ENCODE measurements at places on chromosomes 4 and X.

GRCh38 chr4:26110493-26110892 lies 196.5 kb downstream of the SMIM20 start:
- no peak for DNase-seq

DNA sequence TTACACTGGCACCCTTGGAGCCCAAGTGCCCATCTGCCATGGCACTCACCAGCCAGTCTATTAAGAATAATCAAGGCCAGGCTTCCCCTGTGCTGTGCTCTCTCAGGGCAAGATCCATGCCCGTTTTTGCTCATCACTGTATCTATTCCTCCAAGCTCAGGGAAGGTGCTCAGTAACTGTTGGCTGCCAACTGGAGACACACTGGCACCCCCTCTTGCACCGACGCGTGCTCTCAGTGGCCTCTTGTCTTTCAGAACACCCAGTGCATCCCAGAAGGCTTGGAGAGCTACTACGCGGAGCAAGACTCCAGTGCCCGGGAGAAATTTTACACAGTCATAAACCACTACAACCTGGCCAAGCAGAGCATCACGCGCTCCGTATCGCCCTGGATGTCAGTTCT lies 30.1 kb downstream of the NSG1 start:
- DNase-seq, result no peak

DNA sequence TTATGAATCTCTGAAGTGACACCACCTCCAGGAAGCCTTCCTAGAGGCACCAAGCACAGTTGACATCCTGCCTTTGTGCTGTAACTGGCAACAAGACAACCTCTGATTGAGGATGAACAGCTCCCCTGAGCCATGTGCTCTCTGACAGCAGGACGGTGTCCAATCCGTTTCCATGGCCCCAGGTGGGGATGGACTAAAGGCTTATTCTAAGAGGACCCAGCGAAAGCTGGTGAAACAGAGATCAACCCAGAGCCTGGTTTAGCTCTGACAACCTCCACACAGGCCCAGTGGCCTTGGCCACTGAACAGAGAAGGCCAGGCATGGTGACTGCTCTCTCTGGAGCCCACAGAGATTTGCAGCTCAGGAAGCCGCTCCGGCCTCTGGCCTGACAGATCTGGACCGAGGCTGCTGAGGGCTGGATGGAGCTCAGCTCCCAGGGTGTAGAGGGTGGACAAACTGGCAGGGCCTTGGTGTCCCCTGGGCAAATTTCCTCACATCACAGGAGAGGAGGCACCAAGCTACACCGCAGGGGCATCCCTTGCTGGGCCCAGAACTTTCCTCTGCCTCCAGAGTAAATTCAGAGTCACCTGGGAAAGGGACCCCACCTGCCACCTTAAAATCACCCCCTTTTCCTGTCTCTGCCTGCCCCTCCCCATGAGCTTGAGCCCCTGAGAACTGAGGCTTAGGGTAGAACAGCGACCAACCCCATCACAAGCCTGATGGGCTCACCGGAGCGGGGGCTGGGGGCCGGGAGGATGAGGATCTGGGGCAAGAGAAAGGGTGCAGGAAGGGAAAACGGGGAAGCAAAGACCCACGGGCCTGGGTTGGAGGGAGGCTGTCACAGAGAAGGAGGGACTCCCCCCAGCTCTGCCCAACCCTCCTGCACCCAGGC lies 40.2 kb downstream of the HMX1 start:
- DNase-seq, result no peak

DNA sequence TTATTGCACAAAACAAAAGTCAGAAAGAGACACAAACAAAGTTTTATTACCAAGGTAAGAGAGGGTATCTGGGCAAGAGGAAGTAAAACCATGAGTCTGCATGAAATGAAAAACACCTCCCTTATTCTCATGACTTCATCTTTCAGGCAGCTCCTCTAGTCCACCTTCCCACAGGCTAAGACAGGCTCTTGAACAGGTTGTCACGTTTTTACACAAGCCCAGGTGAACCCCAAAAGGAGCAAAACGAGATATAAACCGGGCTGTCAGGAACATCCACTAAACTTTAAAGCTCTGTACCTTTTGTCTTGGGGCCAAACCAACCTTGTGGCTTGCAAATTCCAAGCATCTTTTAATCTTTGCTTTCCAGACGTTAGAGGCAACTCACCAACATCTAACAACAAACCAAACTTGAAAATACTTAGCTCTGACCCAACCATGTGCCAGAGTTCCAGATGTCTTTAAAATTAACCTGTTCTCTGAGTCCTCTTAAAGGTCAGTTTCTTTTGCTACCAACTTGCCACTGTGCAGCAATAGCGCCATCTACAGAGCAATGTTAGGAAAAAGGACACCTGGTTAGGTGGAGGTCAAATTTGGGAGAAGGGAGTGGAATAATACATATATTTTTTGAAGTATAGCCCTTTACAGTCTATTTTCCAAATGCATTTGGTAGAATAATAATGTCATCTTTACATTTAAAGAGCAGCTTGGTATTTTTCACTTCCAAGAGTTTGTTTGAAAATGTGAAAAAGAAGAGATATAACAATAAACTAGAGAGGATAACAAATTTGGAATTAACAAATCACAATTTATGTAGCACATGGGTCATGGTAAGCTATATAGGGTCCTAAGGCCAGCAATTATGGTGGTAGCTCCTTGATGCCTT lies 73.1 kb downstream of the QRFPR start:
- no peak for DNase-seq

DNA sequence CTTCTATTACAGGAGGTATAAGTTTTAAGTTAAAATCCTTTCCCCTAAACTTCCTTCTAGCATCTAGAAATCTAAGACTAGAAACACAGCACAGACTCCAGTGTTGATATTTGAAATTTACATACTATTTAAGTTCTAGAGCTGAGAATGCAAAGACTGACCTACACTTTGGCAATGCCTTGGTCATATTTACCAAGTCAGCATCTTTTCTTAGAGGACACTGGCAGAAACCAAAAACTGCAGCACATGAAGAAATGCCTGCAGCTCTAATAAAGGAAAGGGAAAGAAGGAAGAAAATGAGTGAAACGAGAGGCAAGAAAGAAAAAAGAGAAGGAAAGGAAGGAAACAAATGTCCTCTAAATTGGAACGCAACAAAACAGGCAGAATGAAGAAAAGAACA lies 443.7 kb upstream of the RASGEF1B start:
- no peak for DNase-seq

- DNase-seq, result no peak
Observed at GRCh38 chr4:62168681-62169080, 968.6 kb downstream of the ADGRL3 start.

- no peak for DNase-seq
Observed at GRCh38 chrX:38879631-38880220, 78.5 kb downstream of the MID1IP1 start.
